ENCODE measurements at places on chromosomes 6 and 20.

GRCh38 chr6:116313101-116313776 lies 33.5 kb upstream of the TSPYL1 start:
- no peak for DNase-seq

DNA sequence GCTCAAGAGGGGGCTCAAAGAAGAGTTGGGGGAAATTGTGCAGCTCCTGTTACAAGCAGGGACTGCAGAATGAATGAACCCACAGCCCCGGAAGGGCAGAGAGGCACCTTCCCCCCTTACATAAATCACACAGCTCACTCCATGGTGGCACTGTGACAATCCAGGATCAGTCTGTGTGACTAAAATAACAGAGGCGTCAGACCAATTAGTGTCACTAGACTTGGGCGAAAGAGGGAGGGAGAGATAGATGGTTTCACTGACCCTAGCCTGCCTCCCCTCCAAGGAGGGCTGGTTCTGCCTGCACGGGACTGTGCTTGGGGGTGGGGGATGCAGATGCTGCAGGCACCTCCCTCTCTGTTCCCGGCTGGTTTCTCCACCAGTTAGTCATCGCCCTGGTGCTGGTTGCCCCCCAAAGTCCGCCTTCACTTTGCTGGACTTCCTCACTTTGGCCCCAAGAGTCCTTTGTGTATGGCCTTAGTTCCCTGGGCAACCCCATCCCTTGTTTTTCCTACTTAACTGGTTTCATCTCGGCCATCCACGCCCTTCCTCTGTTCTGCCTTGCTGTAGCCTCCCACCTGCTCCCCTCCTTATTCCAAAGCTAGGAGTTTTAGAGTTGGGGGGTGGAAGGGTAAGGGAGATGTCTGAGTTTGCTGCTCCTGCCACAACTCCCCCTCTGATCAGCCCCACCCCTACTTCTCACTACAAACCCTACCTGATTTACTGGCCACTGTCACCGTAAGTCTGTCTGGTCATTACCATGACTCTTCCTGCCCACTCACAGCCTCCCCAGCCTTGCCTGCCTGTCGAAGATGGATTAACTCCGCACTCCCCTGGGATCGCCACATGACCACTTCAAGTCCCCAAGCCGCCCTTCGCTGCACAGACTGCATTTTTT lies 17.7 kb downstream of the CCDC167 start:
- DNase-seq: no peak

DNA sequence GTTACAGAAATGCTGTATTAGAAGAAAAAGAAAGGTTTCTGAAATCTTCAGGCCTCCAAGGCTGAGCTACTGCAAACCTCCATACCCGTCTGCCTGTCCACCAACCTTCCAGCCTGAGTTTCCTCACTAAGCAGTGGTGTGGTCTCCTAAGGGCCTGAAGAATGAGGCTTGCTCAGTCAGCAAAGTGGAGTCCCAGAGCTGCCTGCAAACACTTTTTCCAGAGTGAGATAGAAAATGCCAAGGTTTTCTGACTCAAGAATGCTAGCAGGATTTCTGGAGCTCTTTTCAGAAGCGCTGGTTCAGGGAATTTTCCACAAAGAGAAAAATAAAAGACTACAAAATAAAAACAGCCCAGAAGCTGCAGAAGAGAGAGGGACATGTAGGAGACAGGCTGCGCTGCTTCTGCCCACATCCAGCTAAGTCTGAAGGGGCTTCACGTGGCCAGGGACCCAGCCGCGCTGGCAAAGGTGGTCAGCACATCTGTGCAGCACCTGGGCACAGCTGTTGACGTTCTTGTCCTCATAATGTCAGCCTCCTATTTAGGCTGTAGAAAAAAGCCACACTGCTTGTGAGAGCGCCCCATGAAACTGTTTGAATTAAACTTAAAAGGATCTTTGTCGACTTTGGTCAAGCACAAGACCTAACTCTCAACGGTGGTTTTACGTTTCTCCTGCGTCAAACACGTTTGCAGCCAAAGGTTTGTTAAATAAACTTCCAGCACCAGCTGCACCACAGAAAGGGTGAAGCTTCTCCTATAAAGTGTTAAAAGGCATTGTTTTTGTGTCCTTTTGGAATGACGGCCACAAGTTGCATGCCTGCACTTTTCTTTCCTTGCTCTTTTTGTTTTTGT lies 209.0 kb downstream of the THBS2 start:
- no peak for DNase-seq

GRCh38 chr6:40163924-40164323 lies 229.7 kb upstream of the MOCS1 start:
- DNase-seq: no peak

GRCh38 chr20:57840504-57841296 lies 130.9 kb upstream of the PMEPA1 start:
- DNase-seq: no peak

GRCh38 chr20:22389836-22390542 lies 194.4 kb downstream of the FOXA2 start:
- no peak for DNase-seq

DNA sequence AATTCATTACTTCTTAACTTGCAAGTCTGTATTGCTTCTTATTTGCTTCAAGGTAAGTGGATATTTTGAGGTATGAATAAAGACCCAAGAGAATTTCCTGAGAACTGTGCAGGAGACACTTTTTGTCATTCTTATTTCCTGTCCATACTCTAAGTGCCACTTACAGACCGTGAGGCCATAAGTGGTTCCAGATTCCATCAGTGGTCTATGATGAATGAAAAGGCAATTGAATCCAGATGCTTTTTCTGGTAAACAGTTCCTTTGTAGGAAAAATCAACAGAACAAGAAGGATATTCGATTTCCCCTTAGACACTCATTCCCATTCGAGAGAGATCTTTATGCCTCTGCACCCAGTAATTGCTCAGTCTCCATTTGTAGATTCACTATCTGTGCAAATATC lies 58.3 kb upstream of the PDE10A start:
- DNase-seq: no peak

- peak; percentile 10 for DNase-seq
Observed at GRCh38 chr6:89281779-89282246, 33.3 kb downstream of the GABRR2 start.

- DNase-seq: no peak
Observed at GRCh38 chr6:36025260-36025931, 955 bp upstream of the SLC26A8 start.

DNA sequence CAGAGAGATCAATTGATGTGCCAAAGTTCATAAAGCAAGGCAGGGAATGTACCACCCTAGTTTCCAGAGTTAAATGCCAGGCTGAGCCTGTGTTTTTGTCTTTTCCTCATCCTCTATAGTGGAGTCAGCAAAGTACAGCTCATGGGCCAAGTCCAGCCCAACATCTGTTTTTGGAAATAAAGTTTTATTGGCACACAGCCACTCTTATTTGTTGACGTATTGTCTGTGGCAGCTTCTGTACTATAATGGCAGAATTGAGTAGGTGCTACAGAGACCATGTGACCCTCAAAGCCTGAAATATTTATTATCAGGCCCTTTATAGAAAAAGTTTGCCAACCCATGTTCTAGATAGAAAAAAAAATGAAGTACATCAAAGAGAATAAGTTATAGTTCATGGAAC lies 187.0 kb downstream of the TSHZ2 start:
- no peak for DNase-seq

GRCh38 chr6:1942834-1943233 lies 302.6 kb downstream of the GMDS start:
- no peak for DNase-seq

- no peak for DNase-seq
Observed at GRCh38 chr20:4837760-4838159, 116.1 kb downstream of the PRND start.
